ENCODE measurements at places on chromosomes 3 and 15. TPM values are rescaled to one million over a fixed set of nuclear protein-coding genes. Genes with fewer than 3 reads are reported as not detected.

PAK6 gene
- total RNA-seq, result 1.4 TPM

- no peak overlapping the region for H3K27ac ChIP-seq
- no peak for DNase-seq
- no peaks in the 10 kb centered on the region for H3K4me1 ChIP-seq
- peaks cover 34% of the 10 kb centered on the region for H3K27me3 ChIP-seq
- no peaks in the 10 kb centered on the region for H3K36me3 ChIP-seq
- no peak overlapping the region for H3K4me3 ChIP-seq
These were observed 37.1 kb downstream of the FAM240A start for GRCh38 chr3:46649436-46649835.

DNA sequence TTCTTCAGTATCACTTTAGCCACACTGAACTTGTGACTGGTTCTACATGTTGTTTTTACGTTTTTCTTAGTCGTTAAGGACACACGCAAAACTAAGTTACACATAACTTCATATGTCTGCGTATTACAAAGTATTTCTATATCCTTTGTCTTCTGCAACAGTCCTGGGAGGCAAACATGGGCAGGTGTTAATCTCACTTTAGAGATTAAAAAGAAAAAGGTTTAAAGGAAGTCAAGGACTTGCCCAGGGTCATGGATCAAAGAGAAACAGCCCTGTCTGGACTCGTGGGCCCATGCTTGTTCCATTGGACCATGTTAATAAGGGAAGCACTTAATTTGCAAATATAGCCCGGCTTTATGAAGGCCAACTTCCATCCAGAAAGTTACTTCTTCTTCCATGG lies 98.6 kb upstream of the LPP start:
- peaks cover 7% of the 10 kb centered on the region for H3K36me3 ChIP-seq
- no peak overlapping the region for H3K4me3 ChIP-seq
- H3K4me1 ChIP-seq, result peaks cover 23% of the 10 kb centered on the region
- H3K27ac ChIP-seq, result no peak overlapping the region

- no peak overlapping the region for H3K27ac ChIP-seq
- peaks cover 11% of the 10 kb centered on the region for H3K27me3 ChIP-seq
- DNase-seq, result no peak
- H3K4me1 ChIP-seq, result no peaks in the 10 kb centered on the region
- no peak overlapping the region for H3K4me3 ChIP-seq
These were observed 70.6 kb downstream of the ASB7 start for GRCh38 chr15:100672959-100673358.

All from activated CD8-positive, alpha-beta T cell treated with anti-CD3 and anti-CD28 coated beads, Interleukin-2, amount 10 ng/mL, durations not matched to agents 7 days and 5 days (primary cell).